Fibroblast of skin of left quadriceps (primary cell): ENCODE measurements at places on chromosomes 1 and 21.

GRCh38 chr1:180571832-180572636, 13.3 kb downstream of the OVAAL start:
- DNase-seq: no peak

DNA sequence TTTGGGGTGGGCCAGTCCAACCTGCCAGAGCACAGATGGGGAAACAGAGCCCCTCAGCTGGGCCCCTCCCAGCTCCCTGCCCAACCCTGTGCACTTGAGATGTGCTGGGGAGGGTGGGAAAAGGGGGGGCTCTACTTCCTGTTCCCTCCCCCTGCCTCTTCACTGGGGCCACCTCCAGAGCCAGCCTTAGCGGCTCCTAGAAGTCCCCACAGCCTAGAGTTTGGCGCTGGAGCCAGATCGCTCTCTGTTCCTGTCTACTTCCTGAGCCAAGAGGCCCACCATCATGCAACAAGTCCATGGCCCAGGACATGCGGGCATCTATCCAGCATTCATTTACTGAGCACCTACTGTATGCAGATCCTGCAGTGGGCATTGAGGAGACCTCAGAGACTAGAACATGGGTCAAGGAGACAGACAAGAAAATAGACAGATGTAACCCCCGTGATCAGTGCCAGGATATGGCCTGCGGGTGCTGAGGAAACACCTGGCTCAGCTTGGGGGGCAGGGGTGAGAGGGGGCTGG, 144.1 kb downstream of the SYF2 start:
- no peak for DNase-seq

DNA sequence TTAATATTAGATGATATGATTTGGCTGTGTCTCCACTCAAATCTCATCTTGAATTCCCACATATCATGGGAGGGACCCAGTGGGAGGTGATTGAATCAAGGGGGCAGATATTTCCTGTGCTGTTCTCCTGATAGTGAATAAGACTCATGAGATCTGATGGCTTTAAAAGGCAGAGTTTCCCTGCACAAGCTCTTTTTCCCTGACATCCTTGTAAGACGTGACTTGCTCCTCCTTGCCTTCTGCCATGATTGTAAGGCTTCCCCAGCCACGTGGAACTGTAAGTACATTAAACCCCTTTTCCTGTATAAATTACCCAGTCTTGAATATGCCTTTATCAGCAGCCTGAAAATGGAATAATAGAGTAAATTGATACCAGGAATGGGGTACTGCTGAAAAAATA, 13.3 kb upstream of the F13B start:
- no peak for DNase-seq

- DNase-seq: no peak
These were observed 19.2 kb upstream of the COL24A1 start for GRCh38 chr1:86175756-86176155.

DNA sequence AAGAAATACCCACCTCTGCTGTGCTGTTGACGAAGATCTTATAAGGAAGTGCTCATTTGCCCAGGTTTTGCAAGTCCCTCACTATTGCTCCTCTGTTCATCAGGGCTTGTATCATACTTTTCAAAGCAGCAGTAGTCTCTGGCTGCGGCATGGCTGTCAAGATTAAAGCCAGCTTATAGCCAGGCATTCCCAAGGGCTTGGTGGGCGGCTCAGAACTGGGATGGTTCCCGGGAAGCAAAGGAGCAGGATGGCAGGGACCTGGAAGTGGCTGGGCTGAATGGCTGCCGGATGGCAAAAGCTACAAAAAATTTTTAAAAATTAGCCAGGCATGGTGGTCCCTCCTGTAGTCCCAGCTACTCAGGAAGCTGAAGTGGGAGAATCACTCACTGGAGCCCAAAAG, 16.7 kb upstream of the SH3BGRL3 start:
- no peak for DNase-seq

- DNase-seq: peak; percentile 58
These were observed 13.0 kb upstream of the BATF3 start for GRCh38 chr1:212712451-212713303.

GRCh38 chr1:205930195-205930577, 13.1 kb downstream of the SLC26A9 start:
- DNase-seq: no peak

- DNase-seq: no peak
These were observed 54.9 kb upstream of the EDN2 start for GRCh38 chr1:41539418-41539805.

DNA sequence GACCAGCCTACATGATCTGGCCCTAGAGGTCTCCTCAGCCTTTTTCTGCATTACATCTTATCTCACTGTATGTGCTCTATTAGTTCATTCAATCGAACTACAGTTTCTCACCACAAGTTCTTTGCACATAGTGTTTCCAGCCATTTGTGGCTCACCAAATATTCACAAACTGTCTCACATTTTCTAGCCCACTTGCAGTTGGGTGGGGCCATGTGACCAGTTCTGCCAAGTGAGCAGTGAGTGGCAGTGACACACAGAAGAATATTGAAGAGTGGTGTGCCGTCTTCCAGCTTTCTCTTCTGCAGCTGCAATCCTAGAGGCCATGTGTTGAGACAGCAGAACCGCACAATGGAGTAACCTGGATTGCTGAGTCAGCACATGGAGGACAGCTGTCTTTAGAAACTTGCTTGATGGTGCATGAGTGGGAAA, 103.2 kb upstream of the ZNF644 start:
- DNase-seq: no peak

DNA sequence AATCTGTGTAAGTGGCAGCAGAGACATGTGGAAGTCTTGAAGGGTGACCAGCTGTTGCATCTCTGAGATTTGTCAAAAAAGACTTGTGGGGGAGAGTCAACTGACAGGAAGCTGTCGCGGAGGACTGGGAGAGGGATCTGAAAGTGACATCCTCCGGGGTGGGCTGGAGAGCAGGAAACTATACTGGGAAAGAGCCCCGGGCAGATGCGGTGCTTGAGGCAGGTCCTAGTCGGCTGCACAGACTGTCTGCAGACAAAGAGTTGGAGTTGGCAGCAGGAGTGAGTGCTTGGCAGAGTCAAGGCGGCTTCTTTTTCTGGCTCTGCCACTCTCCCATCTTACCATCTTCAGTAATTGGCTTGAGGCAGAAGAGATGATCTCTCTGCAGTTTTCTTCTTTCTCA, 294.0 kb upstream of the C1orf87 start:
- DNase-seq: no peak

GRCh38 chr1:99170516-99170915, 93.8 kb upstream of the PLPPR4 start:
- DNase-seq: peak; percentile 13

DNA sequence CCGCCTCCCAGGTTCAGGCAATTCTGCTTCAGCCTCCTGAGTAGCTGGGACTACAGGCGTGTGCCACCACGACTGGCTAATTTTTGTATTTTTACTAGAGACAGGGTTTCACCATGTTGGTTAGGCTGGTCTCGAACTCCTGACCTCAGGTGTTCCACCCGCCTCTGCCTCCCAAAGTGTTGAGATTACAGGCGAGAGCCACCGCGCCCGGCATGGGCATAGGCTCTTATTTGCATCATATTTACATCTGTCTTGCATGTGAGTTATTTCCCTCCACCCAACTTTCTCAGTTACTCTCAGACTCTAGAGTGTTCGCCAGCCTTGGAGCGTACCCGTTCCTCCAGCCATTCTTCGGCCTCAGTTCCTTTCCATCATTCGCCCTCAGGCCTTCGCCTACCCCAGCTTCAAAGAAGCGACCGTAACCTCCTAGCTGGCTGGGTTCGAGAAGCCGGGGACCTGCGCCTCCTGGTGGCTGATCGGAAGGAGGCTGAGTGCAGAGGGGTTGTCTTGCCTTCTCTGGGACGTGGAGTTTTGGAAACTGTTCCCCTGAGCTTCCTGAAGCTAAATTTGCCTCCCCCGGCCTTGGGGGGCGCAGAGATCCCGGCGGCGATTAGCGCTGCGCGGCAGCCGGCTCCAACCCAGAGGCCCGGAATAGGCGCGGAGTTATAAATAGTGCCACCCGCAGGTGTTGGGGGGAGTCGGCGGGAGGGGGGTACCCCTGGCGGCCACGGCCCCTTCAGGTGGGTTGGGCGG, 3.6 kb upstream of the ZBTB7B start:
- DNase-seq: no peak

GRCh38 chr1:84851839-84852238, 41.2 kb downstream of the LPAR3 start:
- peak; percentile 60 for DNase-seq
